ENCODE measurements at places on chromosomes 5 and 9.

DNA sequence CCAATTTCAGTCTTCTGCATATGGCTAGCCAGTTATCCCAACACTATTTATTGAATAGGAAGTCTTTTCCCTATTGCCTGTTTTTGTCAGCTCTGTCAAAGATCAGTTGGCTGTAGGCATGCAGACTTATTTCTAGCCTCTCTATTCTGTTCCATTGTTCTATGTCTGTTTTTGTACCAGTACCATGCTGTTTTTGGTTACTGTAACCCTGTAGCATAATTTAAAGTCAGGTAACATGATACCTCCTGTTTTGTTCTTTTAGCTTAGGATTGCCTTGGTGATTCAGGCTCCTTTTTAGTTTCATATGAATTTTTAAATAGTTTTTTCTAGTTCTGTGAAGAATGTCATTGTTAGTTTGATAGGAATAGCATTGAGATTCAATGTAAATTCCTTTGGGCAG, 104.9 kb upstream of the SLCO6A1 start:
- DNase-seq, result no peak

DNA sequence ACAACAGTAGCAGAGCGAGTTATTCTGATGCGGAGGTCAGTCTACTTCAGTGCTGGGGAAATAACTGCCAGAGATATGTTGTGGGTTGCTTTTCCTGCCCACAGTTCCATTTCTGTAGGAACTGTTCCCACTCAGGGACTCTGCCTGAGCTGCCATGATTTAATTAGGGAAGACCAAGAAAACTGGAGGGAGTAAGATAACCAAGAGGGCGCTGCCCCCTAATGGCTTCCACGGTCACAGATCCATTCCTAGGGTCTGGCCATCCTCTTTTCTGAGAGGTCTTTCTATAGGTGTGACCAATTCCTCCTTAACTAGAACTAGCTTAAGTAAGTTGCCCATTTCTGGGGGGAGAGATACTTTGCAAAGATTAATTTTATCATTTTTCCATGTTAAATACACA, 125.9 kb downstream of the APBA1 start:
- no peak for DNase-seq

GRCh38 chr9:78297672-78297961, 692 bp downstream of the PSAT1 start:
- no peak for DNase-seq

- no peak for DNase-seq
These were observed 64.6 kb upstream of the GRIA1 start for GRCh38 chr5:153425914-153426313.

DNA sequence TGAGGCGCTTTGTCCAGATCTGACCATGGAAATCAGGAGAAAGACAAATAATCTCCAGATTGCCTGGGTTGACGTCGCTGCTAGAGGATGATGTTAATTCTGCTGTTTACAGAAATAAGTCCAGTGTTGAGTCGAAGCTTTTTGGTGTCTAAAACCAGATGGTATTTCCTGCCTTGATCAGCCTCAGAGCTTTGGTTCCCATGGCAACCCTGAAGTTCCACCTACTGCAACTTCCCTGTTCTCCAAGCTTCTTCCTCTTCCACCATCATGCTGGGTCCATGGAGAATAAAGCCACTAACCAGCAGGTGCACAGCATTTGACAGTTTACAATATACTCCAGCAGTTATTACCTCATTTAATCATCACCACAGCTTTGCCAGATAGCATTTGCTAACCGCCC, 18.0 kb upstream of the GABBR2 start:
- DNase-seq, result peak; percentile 2

- DNase-seq, result peak; percentile 68
These were observed 104.1 kb downstream of the TSSK1B start for GRCh38 chr5:113330533-113331208.

DNA sequence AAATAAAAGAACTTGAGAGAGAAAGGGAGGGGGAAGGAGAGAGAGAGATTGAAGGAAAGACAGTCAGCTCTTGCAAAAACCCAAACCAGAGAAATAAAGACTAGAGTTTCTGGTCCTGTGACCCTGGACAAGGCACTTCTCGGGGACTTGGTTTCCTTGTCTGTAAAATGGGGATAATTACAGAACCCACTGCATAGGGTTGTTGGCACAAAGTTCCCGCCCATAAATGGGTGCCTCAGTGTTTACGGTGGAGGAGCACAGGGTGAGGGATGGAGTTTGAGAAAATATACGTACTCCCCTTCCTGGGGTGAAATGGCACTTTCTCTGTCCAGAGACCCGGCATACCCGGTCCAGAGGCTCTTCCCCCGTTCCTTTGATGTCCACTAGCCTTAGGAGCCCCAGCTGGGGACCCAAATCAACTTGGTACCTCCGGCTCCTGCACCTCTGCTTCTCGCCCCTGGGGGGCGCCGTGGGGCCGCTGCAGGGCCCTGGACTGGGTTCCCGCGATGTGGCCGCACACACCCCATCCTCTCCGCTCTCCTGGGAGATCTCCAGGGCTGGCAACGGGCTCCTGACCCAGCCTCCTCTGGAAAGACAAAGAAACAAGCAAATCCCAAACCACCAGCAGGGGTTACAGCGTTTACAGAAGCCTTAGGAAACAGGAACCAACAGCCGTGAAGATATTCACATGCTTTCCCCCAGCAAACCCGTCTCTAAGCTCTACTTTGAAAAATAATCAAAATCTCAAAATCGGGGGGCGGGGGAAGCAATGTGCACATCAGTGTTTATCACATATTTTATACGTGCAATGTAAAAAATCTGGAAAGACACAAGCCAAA, 26.3 kb downstream of the PTGES start:
- peak; percentile 47 for DNase-seq

DNA sequence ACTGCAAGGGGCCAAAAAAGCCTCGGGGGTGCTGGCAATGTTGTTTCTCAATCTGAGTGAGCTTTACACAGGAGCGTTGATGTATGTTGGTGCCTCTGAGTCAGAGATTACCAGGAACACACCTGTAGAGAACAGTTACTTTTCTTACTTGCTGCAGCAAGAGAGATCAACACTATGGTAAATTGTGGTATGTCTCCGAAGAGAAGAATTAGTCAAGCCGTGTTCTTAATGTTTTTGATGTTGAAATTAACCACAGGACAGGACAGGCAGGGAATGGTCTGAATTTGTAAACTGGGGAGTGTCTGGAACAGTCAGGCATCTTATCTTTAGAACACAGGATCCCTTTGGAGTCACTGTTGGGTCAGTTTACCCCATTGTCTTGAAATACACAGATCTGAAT, 285.7 kb downstream of the DNAH5 start:
- DNase-seq, result no peak

DNA sequence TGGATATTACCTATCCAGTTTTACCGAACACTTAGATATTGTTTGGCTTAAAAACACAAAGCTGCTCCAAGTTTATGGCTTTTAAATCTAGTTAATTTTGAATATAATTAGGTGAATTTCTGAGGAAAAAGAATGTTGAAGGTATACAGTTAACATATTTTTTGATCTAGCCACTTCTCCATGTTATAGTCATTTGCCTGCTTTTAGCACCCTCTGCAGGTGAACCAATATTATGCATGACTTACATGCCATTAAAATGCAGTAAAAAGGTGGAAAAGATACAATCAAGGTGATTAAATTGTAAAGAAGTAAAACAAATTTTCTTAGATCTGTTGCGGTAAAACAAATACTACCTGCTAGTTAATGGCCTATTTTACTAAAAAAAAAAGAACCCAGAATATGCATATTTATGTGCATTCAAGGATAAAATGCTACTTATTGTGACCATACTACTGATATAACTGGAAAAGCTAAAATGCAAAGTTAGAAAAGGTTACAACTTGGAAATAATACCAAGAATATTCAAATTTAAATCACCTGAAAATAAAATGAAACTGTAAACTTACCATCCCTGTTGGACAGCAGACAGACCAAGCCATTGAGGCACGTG, 132.1 kb downstream of the AP3B1 start:
- no peak for DNase-seq

DNA sequence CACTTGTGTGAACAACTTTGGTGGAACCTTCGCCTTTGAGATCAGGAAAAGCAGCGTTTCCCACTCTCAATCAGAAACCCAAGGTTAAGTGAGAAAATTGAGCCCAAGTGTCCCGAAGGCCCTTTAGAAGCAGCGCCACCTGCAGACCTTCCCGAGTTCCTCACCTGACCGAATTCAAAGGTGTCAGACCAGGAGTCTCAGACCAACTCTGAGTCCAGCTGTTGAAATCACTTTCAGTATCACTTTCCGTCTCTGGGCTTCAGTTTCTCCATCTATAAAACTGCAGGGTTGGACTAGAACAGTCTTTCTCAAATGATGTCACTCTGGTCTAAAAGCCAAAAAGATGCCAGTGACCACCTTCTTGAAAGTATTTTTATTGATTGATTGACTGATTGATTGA, 31.7 kb upstream of the GRHPR start:
- DNase-seq, result no peak

Measured in NCI-H524 treated with DMSO at 0.1 percent for 48 hours (cell line).